ENCODE measurements at places on chromosomes 16 and 17.

GRCh38 chr16:14378689-14379467 lies 251.2 kb downstream of the PARN start:
- no peak for DNase-seq

- no peak for DNase-seq
These were observed 128.9 kb upstream of the ERCC4 start for GRCh38 chr16:13791095-13791494.

- no peak for DNase-seq
These were observed 18.9 kb upstream of the MAP3K14 start for GRCh38 chr17:45335721-45336120.

- no peak for DNase-seq
These were observed 72.6 kb downstream of the SYCE1L start for GRCh38 chr16:77271532-77272426.

DNA sequence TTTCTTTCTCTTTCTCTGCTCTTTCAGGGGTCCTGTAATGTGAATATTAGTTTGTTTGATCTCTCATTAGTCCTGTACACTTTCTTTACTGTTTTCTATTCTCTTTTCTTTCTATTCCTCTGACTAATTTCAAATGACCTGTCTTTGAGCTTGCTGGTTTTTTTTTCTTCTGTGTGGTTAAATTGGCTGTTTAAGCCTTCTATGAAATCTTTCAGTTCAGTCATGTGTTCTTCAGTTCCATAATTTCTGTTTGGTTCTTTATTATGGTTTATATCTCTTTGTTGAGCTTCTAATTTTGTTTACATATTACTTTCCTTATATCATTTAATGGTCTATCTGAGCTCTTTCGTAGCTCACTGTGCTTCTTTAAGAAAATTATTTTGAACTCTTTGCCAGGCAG lies 31.3 kb upstream of the NKD1 start:
- no peak for DNase-seq

- DNase-seq = no peak
These were observed 20.6 kb downstream of the MAP2K4 start for GRCh38 chr17:12041312-12041711.

- no peak for DNase-seq
These were observed 14.3 kb upstream of the PDK2 start for GRCh38 chr17:50080827-50081226.

- DNase-seq = no peak
These were observed 28.6 kb upstream of the ENDOV start for GRCh38 chr17:80386341-80386740.

- DNase-seq = no peak
These were observed 185.3 kb downstream of the AATF start for GRCh38 chr17:37134050-37134449.

- no peak for DNase-seq
These were observed 140.4 kb downstream of the RGS9 start for GRCh38 chr17:65277576-65277975.

DNA sequence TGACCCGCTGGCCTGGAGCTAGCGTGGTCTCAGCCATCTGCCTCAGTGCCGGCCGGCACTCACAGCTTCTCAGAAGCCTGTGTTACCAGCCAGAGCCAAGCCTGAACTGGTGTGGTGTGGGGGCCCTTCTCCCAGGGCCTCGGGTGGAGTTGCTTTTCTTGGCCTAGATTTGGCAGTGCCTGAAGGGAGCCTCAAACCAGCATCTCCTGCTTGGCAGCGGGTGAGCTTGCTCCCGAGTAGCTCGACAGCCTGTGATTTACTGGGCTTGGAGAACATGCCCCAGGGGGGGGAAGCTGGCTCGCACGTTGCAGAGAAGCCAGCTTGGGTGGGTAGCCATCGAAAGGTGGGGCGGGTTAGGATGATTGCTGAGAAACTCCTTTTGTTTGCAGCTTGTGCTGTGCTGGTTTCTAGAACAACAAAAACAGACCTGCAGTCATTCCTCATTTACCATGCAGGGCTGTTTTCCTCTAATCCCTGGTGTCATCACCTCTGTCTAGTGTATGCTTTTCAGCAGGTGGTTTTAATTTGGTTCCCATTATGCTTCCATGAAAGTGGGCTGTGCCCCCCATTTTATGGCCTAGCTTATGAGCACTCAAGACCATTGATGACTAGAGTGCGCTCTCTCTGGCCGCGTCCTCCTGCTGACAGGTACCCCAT lies 42.2 kb downstream of the TBCD start:
- no peak for DNase-seq

DNA sequence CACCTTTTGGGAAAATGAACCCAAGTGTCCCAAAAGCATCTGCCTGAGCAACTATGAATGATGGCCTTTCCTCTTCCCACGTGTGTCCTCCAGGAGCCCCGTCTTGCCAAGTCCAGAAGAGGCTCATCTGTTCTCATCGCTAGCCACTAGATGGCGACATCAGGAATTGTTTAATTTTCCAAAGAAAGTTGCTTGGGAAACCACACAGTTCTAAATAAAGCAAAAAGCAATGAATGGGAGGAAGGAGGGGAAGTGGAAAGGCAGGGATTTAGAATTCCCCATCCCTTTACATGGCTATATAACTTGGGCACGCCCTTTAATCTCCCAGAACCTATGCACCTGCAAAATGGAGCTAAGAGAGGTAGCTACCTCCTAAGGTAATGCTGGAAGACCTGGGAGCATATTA lies 9.0 kb upstream of the CDH5 start:
- DNase-seq = peak; percentile 90

DNA sequence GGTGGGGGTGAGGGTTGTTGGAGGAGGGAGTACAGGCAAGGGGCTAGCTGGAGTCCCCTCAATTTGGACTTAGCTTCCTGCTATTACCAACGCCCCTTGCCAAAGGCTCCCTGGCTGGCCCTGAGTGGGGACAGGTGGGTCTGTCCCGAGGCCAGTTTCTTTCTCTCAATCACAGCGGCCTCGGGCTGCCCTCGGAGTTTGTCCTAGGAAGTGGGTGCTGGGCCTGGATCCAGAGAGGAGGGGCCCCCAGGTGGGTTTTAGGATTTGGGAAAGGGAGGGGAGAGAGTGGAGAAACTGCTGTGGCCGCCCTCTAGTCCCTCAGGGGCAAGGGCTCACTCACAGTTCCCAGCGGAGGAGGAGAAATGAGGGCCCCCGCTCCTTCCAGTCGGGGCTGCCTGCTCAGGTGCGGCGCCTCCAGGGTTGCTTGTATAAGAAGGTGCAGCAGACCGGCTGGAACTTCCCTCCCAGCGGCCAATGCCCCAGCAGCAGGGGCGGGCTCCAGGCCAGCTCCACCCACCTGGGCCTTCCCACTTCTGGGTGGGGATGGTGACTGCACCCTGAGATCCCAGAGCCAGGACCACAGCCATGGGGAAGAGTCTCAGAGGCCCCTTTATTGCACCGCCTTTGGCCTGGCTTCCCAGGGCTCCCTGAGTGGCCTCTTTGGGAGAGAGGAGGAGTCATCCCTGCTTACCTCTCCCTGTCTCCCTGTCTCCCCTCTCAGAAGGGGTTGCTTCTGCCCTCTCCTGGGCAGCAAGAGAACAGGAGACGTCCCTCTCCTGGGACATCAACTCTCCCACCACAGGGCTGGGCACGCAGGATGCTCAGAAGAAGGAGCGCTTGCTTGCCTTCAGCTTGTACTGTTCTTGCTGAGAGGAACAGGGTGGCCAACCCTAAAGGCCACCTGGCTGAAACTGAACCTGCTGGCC lies 112.0 kb upstream of the SMURF2 start:
- DNase-seq = peak; percentile 79

GRCh38 chr17:82399601-82400101 lies 18.5 kb upstream of the HEXD start:
- no peak for DNase-seq

- no peak for DNase-seq
These were observed 2.5 kb upstream of the HS3ST3B1 start for GRCh38 chr17:14298221-14298946.

DNA sequence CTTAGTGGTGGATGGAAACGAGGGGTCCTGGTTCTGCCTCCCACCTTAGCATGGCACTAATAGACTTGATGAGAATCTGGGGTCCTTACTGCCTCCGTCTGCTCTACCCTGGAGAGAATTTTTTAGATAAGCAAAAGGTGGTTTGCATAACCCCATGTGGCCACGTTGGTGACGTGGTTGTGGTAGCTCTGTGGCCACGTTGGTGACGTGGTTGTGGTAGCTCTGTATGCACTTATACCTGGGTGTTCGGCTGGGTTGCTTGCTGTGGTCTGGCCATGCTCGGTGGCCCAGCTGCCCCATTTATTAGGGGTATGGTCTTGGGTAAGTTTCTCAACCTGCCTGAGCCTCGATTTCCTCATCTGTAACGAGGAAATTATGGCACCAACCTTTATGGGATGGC lies 13.0 kb downstream of the SPIRE2 start:
- no peak for DNase-seq

DNA sequence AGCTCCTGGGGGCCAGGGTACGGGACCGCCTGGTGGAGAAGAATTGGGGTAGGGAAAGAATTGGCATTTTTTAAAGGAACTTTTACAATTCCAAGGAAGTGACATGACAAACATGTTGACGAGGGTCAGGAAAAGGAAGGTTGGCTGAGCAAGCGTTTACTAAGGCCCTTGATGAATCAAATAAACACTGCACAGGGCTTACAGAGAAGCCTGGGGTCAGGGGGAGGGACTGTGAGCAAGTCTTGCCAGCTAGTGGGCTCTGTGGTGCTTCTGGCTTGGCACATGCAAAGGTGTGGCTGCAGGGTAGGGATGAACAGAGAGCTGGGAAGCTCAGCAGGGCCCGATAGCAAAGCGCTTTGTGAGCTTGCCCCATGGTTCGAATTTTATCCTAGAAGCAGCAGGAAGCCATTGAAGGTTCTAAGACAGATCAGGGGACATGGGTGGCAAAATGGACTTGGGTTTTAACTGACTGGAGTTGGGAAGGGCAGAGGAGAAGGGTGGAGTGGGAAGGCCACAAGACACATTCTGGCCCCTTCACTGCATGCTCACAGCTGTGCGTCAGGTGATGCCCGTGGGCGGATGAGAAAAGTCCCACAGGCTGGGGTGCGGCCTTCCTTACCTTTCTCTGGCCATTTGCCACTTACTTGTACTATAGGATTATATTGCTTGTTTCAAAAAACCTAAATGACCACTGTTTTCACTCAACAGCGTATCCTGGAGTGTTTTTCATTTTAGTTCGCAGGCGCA lies 117.8 kb downstream of the SOCS1 start:
- no peak for DNase-seq

GRCh38 chr17:38875477-38876075 lies 5.7 kb downstream of the LASP1 start:
- DNase-seq = no peak

GRCh38 chr16:76976756-76977155 lies 214.2 kb upstream of the MON1B start:
- DNase-seq = no peak

DNA sequence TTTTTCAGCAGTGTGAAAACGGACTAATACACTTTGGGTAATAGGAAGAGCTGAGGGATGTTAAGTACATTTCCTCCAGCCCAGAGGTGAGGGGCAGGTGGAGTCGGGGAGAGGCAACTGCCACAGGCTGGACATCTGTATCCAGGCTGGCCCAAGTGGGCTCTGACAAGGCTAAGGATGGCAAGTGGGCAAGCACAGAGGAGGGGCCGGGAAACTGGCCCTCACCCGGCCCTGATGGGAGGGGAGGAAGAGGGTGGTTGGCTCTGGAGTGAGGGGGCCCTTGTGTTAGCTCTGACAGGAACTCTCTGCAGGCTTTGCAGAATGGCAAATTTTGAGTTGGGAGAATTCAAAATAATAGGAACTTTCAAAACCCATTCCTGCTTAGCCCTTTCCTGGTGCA lies 251.0 kb upstream of the TNRC6C start:
- no peak for DNase-seq

GRCh38 chr16:84531671-84532111 lies 27.2 kb upstream of the MEAK7 start:
- DNase-seq = no peak

GRCh38 chr17:58191241-58191896 lies 1.2 kb upstream of the EPX start:
- no peak for DNase-seq

DNA sequence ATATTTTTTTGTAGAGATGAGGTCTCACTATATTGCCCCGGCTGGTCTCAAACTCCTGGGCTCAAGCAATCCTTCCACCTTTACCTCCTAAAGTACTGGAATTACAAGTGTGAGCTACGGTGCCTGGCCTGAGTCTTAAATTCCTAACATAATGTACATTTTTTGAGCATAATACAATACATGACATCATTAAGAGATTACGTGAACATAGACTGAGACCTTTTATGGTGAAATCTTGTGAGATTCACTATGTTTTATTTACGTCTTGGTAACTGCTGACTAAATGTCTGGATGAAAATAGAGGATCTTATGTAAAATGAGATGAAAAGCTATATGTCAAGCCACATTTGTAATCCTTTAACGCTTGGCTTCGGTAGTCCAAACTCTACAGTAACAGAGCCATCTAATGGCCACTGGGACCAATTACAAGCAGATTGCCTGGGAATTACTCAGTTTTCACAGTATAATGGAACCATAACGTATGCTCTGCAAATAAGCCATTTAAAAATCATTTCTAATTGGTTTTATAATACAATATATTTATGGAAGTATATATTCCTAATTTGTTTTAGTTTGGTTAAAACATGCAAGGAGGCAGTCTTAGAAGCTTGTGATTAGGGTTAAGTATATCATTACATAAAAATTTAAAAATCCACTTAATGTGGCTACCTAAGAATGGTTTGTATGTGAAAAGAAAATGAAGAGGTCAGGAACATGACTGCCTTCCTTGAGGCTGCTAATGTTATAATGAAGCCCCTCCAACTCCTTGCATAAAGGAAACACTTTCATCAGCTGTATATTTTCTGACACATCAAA lies 8.1 kb upstream of the EFCAB13 start:
- DNase-seq = no peak

DNA sequence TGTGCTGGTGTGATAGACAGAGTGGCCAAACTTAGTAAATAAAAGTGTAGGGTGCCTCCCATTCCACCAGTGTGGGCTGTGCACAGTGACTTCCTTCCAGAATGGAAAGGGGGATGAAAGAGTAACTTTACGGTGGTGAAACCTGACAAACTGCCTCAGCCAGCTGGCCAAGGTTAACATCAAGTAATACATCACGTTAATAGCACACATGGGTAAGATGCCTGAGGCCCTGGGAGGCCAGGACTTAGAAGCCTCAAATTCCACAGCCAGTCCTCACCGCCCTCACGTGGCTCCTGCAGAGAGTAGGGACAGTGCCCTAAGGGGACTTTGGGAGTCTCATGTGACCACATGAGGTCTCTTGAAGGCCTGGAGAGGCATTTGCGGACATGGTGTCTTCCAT lies 14.1 kb downstream of the RMI2 start:
- DNase-seq = no peak

GRCh38 chr17:77393867-77394539 lies 253.2 kb downstream of the SEC14L1 start:
- no peak for DNase-seq

GRCh38 chr17:81833921-81834830 lies 674 bp downstream of the PPP1R27 start:
- no peak for DNase-seq

- DNase-seq = no peak
These were observed 23.4 kb upstream of the MFSD6L start for GRCh38 chr17:8822401-8823035.

GRCh38 chr16:9850817-9851216 lies 331.4 kb downstream of the GRIN2A start:
- DNase-seq = no peak

GRCh38 chr17:48011405-48012150 lies 26.0 kb downstream of the COPZ2 start:
- peak; percentile 91 for DNase-seq
